ENCODE measurements at places on chromosomes 12 and 14.

DNA sequence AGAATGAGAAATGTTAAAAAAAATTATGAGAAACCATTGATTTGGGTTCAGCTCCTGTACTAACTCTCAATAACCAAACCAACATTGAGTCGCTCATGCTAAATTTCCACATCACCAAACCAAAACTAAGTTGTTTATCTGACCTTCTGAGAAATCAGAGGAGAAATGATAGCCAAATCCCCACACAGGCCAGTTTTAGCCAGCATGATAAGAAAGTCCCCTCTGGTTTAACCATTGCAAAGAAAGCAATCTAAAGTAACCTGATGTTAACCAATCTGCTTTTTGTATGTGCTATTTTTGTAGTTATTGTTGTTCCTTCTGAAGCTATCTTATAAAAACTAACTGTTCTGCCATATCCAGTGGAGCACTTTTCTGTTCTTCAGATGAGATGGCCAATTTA, 599.7 kb downstream of the SLC16A7 start:
- no peak for DNase-seq

- DNase-seq = no peak
Measured at GRCh38 chr14:91356181-91356763, 61.3 kb downstream of the CCDC88C start.

DNA sequence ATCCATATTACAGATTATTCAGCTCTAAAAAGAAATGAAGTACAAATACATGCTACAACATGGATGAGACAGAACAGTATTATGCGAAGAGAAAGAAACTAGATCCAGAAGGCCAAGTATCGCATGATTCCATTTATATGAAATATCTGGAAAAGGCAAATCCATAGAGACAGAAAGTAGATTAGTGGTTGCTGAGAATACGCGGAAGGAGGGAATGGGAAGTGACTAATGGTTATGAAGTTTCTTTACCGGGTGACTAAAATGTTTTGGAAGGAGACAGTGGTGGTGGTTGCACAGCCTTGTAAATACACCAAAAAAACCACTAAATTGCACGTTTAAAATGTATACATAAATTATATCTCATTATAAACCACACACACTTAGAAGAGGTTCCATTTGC, 12.5 kb downstream of the PRDM4 start:
- DNase-seq = peak; percentile 87

- DNase-seq = no peak
Measured at GRCh38 chr14:61343471-61343870, 22.1 kb downstream of the PRKCH start.

DNA sequence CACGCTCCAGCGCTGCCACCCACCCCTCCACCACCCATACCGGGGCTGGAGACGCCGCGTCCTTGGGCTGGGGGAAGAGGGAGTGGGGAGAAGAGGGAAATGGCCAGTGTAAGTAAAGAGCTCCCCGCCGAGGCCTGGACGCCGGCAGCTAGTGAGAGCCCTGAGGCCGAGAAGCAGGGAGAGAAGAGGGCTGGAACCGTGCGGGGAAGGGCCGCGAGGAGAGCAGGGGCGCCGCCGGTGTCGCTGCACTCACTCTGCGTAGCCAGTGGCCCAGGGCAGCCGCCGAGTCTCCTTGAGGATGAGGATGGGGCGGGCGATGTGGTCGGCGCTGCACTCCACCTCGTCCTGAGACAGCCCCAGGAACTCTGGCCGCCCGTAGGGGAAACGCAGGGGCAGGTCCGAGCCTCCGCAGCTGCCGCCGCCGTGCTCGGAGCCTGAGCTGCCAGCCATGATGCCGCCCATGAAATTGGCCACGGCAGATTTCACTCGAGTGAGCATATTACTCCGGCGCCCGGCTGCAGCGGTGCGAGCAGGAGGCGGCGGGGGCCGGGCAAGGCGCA, 631 bp downstream of the PPM1H start:
- peak; percentile 36 for DNase-seq

GRCh38 chr14:94384342-94384741, 4.1 kb downstream of the SERPINA1 start:
- DNase-seq = no peak

DNA sequence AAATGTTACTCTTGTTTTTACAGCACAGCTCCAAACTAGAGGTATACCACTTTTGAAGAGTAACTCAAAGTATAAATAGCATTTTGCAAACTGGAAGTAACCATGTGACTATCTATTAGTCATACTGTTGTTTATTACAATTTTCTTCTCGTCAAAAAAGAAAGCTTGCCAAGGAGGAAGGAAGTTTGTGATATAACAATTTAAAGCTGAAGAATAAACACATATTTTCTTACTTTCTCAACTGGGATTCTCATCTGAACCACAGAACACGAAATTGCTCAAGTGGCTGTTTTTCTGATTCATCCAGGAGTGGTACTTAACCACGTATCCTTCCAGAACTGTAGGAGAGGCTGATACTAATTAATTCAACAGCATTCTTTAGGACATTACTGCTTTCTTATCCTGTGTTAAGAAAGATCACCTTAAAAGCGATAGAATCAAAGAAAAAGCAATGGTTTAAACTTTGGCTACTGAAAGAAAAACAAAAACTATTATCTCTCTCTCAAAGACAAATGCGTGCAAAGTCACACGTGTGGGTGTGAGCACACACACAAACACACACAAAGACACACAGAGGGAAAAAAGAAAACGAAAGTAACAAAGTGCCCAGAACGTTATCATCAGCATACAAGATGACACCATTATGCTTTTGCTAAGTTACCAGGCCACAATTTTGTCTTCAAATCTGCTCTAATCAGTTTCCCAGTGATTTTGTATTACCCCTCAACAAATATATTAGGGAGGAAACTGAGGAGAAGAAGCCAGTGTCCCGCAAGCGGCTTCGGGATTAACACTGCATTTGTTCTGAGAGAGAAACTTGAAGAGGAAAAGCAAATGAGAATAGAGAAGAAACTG, at the start of gene CLEC2B:
Gene CLEC2B (minus strand): TSS at position 48 of the 855 bp plus-strand sequence.
- peak; percentile 53 for DNase-seq

GRCh38 chr12:128612150-128612850, 211.5 kb downstream of the SLC15A4 start:
- DNase-seq = peak; percentile 9

DNA sequence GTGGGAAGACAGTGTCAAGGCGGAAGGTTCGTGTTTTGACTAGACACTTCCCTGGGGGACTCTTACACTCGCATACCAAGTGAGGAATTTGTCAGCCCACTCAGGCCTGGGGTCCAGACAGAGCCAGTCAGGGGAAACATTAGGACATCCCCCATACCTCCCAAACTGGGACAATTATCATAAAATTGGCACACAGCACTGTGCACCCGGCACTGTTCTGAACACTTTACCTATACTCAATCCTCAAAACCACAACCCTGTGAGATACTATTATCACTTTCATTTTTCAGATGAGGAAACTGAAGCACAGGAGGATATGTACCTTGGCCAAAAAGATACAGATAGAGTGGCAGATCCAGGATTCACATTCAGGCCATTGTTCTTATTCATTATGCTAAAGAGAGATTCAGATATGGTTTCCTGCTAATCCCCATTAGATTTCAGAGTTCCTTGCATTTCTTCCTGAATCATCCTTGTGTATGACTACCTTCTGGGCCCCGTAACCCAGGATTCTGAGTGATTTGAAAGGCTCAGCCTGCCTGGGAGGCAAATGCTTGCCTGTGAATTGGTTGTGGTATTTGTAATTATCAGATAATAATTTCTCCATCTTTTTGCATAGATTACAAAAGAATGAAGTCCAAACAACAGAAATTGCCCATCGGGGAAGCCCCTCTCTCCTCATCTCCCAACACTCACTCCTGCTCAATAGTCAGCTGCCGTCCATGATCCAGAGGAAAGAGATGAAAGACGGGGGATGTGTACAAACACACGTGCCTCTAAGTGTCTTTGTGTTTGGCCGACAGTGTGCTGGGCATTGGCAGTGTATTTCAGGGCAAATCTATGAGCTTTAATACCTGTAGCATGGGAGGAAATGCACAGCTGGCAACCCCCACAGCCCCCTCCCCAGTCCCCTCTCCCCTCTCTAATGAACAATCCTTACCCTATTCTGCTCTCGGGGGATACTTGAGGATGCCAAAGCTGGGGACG, 4.6 kb downstream of the TAC3 start:
- no peak for DNase-seq

DNA sequence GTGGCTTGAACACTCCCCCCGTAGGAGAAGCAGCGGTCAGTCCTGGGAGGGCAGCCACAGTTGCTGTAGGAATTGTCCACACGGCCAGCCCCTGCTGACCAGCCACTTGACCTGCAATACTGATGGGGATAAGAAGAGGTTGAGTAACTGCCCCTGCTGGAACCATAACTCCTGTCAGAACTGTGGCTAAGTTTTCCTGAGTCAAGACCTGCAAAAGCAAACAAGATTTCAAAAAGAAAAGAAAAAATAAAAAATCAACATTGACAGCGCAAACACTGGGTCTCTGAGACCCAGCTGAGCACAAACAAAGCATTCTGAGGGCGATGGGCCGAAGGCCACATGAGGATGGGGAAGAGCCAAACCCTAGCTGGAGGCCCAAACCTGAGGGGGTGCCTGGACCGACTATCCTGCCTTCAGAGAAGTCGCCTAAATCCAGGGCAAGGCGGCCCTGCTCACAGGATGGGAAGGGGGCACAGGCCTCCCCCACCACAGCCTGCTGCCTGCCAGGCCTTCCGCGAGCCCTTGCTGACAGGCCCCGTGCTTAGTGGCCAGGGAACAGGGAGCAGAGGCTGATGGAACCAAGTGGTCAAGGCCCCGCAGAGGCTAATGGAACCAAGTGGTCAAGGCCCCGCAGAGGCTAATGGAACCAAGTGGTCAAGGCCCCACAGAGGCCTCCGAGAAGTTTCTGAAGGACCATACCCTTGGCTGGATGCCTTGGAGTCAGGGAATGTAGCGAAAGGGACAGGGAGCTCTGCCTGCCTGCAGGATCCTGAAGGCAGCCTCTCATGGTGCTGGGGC, 19.1 kb downstream of the POU6F1 start:
- DNase-seq = no peak

DNA sequence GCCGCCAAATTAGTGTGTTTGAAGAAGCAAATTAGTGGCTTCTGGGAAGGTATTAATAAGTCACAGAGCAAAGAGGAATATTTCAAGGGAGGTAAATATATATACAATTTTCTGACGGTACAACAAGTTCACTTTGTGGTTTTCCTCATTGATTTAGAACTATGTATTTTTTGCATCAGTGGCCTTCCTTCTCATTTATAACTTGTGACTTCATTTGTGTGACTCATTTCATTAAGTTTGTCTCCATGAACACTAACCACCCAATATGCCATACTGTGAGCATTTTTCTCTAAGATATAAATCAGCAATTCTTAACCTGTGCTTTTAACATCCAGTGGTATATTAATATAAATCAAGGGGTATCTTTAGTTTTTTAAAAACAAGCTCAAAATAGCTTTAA, 29.3 kb upstream of the ARHGAP5 start:
- DNase-seq = peak; percentile 12

GRCh38 chr12:113097716-113098440, 37.7 kb downstream of the RASAL1 start:
- DNase-seq = no peak

- no peak for DNase-seq
Measured at GRCh38 chr12:40122842-40123241, 17.0 kb upstream of the SLC2A13 start.

DNA sequence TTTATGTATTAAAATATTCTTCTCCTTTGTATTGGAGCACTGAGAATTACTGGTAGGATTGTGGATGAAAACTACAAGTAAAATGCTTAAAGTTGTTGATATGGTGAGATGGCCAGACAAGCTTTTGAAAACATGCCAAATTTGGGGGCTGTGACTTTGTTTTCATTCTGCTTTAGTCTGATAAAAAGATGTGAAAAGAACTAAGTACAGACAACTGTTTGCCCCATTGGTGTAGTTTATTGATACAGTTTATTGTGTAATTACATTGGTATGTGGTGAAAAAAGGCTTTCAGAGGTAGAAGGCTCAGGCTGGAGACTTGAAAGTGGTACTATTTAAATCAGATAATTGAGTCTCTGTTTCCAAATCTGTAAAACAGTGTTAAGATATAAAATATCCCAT, 746.8 kb downstream of the DIO2 start:
- peak; percentile 35 for DNase-seq

GRCh38 chr12:96526110-96526509, 36.7 kb downstream of the CFAP54 start:
- no peak for DNase-seq

DNA sequence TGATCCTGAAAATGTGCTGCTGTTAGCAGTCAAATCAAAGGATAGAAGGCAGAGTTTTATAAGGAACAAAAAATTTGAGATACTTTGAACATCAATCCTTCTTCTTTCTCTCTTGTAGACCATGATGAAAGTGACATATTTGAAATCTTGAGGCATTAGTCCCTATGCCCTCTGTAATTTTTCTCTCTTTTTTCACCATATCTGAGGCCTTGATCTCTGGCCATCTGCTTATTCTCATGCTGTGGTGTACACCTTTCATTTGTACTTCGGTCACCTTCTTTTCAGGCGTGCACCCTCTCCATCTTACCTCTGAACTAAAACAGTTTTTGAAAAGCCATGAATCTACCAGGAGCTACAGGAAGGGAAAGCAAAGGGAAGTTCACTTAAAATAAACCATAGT, 420.9 kb downstream of the C12orf50 start:
- DNase-seq = no peak

GRCh38 chr12:34391771-34392581, 369.7 kb downstream of the ALG10 start:
- no peak for DNase-seq

DNA sequence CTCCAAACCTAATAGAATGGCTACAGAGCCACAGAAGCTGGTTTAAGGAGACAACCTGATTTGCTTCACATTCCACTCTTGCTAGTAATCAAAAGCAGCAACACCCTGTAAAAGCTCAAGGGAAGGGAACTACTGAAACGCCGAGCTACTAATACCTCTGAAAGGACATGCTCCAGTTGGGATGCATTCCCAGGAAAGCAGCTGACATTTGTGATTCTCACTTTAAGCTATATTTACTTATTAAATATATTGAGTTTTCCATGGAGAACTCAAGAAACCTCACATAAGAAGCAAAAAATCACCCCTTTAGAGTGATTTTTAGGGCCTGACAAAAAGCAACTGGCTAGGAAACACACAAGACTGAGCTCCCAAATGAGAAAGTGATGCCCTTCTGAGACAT, 1073.0 kb upstream of the FLRT2 start:
- DNase-seq = no peak

GRCh38 chr12:124667506-124668326, 100.3 kb upstream of the NCOR2 start:
- DNase-seq = no peak

DNA sequence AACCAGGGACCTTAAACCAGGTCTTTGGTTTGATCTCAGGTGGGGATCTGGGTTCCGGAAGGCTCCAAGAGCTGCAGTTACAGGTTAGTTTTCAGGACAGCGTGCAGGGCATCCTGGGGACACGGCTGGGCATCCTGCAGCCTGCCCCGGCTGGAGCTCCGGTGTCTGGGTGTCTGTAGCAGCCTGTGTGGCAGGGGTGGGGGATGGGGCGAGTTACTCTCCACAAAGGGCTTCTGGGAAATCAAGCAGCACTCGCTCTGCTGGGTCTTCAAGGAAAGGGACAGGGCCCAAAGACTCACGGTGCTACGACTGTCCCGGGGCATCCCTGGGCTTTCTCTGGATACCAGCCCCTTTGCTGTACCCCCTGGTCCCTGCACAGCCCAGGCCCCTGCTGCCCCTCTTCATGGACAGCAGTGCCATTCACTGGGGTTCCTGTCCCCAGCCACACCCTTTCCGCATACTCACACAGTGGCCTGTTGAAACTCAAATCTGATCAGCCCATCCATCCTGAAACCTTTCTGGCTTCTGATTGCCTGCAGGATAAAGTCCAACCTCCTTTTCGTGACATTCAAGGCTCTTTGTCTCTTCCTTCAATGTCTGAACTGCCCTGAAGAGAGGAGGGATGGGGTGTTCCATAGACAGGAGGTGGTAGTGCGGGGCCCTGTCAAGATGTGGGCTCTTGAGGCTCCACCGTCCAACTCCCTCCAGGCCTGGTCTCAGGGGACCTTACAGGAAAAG, 22.2 kb upstream of the PPP1R13B start:
- no peak for DNase-seq
